ENCODE measurements at places on chromosomes 5 and 9.

GRCh38 chr9:132424857-132425674 is 15.1 kb downstream of the CFAP77 start:
- DNase-seq, result no peak

DNA sequence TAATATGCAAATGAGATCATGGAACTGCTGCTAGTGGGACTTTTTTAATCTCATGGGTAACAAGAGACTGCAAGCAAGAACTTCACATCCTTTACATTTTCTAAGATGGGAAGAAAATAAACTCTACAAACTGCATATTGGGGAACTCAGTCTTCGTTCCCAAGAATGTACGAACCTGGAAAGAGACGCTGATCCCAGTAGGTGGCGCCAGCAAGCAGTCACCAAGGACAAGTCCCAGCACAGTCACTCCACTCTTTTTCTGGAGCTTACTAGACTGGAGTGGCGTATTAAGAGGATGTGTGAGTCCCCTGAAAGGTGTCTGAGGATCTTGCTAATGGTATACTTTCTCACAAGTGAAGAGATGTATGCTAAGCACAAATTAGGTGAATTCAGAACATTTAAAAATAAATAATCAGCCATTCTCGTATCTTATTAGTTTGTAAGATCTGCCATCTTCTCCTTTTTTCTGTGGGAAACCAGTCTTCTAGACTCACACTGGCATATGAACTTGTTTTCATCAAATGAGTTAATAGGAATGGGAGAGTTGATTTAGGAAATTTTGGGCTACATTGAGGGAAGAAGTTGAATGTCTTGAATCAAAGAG is 16.0 kb upstream of the PUM3 start:
- peak; percentile 65 for DNase-seq

- peak; percentile 17 for DNase-seq
Measured at GRCh38 chr5:102591650-102592049, 92.8 kb upstream of the SLCO6A1 start.

- no peak for DNase-seq
Measured at GRCh38 chr9:36603006-36603405, 30.3 kb downstream of the MELK start.

DNA sequence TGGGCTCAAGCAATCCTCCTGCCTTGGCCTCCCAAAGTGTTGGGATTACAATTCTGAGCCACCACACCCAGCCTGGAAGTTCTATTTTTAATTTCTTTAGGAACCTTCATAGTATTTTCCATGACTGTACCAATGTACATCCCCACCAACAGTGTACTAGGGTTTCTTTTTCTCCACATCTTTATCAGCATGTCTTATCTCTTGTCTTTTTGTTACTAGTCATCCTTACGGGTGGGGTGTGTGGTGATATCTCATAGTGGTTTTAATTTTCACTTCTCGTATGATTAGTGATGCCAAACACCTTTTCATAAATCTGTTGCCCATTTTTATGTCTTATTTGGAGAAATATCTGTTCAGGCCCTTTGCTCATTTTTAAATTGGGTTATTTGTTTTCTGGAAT is 123.0 kb upstream of the MEF2C start:
- DNase-seq, result no peak

- no peak for DNase-seq
Measured at GRCh38 chr5:91098541-91098940, 284.6 kb downstream of the ARRDC3 start.

DNA sequence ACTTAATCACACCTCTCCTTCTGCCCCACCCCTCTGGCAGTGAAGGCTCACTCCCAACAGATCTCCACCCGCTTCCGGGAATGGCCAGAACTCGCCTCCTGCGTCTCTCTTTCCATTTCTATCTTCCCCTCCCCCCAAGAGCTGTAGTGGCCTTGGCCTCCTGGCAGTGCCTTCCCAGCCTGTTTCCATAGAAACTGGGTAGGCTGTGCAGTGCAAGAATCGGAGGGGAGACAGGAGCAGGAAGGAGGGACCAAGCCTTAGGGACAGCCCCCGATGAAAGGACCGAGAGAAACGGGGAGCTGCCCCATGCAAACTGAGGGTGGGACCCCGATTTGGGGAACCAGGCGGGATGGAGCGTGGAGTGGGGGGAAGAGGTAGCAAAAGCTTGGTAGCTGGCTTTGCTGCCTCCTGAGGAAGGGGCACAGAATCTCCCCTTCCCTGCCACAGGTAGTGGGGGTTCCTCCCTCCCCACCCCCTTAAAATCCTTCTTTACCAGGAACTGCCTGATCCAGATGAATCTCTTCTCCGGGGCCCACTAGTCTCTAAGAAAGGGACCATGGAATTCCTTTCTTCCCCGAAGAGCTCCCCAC is 4.5 kb upstream of the PCDH1 start:
- DNase-seq, result no peak

GRCh38 chr5:77867914-77868313 is 91.8 kb upstream of the TBCA start:
- DNase-seq, result no peak

DNA sequence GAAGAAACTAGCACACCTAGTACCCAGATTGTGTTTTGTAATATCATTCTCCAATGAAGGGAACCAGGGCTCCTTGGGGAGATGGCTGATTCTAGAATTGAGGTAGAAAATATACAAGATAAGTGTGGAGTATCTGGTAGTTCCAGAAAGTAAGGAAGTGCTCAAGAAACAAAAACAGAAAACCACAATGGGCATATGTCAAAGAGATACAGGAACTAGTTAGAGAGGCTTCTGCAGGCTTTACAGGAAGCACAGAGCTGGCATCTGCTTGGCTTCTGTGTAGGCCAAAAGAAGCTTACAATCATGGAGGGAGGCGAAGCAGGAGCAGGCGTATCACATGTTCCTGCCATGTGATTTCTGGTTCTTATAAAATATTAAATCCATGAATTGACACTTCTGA is 105.7 kb upstream of the TMEM161B start:
- DNase-seq, result no peak

DNA sequence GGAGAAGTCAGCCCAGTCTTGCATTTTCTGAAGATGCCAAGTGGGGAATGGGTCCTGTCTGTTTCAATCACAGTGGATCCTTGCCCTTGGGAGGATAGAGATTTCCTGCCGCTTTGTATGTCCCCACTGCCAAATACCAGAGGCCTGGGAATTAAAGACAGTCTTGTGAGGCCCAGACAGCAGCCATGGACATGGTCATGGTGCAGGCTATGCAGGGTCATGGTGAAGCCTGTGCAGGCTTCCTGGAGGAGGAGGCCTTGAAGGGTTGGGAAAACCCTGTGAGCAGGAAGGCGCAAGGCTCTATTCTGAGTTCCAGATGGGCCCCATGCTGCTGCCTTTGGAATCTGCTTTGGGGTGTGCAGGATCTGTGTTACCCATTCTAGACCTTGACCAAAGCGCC is 57.3 kb upstream of the PITX1 start:
- no peak for DNase-seq

DNA sequence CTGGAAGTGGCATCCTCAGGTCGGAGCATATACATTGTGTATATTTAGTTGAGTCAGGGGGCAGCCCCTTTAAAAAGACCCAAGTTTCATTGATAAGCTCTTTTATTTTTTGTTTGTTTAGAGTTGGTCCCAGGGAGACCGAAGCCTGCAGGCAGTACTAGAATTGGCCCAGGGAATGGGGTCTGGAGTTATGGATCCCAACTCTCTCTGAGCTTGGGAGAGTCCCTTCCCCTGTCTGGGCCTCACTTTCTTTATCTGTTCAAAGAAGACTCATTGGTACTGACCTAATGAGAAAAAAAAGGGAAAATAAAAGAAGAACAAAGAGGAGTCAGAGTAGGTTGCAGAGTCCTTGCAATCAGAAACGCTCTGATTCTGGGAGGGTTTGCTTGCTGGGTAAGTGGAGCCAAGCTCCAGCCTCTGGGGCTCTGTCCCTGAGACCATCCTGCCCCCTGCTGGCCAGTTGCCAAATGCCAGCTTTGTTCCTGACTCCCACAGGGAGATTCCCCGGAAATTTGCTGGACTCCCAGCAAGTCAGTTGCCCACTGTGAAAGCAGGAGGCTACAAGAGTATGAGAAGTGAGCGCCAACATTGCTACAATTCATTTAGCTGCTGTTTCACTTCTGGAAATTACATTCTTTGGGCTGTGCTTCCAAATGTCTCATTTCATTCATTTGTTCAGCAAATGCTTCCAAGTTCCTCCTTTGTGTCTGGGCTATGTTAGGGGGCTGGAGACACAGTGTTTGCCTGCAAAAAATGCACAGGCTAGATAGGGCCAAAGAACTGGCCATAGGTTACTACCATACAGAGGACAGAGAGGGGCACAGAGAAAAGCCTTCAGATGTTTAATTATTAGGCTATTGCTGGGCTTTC is 156.2 kb downstream of the MELK start:
- peak; percentile 82 for DNase-seq

- no peak for DNase-seq
Measured at GRCh38 chr5:82591021-82591515, 312.9 kb upstream of the RPS23 start.

- peak; percentile 58 for DNase-seq
Measured at GRCh38 chr9:6646293-6646636, 736 bp upstream of the GLDC start.

GRCh38 chr9:90787771-90788460 is 13.7 kb upstream of the SYK start:
- no peak for DNase-seq

DNA sequence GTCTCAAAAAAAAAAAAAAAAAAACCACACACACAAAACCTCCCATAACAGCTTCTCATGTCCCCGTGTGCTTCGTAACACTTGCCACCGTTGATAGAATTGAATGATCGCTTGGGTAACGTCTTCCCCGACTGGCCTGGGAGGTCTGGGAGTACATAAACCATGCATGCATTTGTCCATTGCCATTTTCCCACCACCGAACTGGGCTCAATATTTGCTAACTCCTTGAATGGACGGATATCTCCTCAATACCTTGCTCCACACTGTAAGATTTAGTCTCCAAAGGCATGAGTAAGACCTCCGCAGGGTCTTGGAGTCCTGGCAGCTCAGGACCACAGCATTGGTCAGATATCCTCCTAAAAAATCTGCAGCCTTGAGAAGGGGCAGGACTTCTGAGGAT is 3.2 kb upstream of the P4HA2 start:
- no peak for DNase-seq

All from activated T-cell treated with anti-CD3 and anti-CD28 coated beads, Interleukin-2, amount 50 U/mL, for 48 hours (primary cell).